ENCODE measurements at places on chromosomes 7 and 10.
A peak's percentile ranks its signal among the peaks of the same experiment; 100 is the strongest.

- no peak for DNase-seq
Measured at GRCh38 chr7:106045139-106045538, 67.0 kb downstream of the SYPL1 start.

DNA sequence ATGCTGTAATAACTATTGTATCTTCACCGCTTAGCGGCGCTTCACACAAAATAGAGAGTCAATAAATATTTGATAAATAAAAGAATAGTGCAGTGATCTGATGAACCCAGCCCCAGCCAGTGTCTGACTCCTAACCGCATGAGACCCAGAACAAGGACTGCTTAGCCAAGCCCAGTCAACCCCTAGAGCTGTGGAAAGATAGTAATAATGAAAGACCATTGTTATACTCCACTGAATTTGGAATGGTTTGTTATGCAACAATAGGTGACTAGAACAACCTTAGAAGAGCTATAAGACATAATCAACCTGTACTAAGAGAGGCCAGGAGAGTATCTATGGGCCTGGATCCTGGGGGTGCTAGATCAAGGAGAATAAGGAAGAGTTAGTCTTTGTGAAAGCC is 230.5 kb upstream of the INHBA start:
- DNase-seq, result no peak

- DNase-seq, result no peak
Measured at GRCh38 chr7:86470763-86471162, 172.9 kb upstream of the GRM3 start.

DNA sequence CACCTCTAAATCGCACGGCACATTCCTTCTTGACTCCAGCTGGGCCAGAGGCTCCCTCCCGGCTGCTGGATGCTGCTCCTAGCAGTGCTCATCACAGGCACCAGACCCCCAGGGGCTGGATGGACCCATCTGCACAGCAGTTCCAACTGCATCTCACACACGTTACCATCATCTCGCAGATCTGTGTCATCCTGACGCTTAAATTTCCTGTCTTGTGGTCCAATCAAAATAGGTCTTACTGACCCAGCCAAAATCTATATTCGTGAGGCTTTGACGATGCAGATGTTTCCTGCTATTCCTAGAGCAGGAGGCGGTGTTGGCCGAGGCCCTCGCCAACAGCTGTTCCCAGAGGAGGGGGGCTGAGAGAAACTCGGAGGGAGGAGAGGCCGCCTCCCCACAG is 108.0 kb downstream of the MKI67 start:
- no peak for DNase-seq

DNA sequence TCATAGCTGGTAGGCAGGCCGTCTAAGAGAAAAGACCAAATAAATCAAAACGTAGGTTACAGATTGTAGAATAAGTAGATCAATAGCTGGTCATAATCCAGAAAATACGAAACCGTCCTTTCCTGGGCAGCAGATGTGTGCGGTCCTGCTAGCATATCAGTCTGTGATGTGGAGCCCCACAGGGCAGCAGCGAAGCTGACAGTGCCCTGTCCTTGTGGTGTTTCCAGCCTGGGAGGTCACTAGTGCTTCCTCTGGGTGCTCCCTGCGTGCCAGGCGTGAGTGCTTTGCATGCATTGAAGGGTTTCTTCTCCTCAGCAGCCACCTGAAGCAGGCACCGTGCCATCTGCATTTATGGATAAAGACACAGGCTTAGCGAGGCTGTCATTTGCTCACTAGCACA is 41.7 kb downstream of the IL15RA start:
- no peak for DNase-seq

- DNase-seq, result no peak
Measured at GRCh38 chr10:5949009-5949759, 28.2 kb downstream of the IL15RA start.

DNA sequence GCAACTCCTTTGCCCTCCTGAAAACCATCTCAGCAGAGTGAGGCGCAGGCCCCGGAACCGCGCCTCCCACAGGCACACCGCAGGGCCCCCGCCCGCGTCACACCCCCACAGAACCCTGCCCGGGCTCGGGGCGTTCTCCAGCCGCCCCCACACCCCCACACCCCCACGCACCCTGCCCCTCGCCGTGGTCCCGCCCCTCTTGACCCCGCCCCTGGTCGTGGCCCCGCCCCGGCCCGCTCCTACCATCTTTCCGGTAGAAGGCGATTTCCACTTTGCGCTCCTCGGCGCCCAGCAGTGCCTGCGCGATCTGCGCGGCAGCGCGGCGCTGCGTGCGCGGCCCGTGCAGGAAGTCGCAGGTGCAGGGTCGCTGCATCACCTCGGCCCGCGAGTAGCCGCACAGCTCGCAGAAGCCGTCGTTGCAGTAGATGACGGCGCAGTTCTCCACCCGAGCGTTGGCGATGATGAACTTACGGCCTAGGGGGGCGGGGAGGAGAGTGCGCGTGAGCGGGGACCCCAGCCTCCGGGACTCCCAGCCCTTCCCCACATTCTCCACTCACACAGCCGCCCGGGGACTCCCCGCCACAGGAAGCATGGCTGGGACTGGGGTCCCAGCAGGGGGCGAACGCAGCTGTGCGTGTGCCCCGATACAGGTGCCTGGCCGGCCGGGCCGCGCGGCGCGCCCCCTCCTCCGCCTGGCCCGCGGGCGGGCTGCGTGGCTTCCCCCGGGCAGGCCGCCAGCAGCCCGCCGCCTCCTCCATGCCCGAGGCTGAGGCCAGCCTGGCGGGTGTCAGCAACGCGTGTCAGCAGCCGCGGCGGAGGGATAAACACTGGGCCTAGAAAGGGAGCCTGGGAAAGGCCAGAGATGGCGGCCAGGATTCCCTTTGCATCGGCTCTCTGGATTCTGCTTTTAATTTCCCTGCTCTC is 3.4 kb downstream of the KCNH2 start:
- DNase-seq, result no peak

GRCh38 chr10:114930320-114930719 is 7.7 kb upstream of the TRUB1 start:
- no peak for DNase-seq

DNA sequence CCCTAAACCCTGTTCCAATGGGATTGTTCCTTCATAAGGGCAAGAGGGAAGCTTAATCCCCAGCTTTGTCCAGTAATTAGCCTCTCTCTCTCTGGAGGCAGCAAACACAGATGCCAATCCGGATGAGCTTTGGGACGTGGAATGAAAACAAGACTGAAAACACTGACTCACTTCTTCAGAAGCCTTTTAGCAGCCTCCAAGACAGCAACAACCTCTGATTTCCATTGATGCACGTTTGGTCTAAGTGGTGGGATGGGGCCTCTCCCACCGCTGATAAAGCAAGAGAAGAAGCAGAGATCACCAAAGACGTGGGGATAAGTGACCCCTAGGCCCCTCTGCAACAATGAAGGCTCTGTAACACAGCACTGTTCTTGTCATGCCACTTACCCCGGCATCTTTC is 5.8 kb upstream of the GFRA1 start:
- DNase-seq, result no peak

DNA sequence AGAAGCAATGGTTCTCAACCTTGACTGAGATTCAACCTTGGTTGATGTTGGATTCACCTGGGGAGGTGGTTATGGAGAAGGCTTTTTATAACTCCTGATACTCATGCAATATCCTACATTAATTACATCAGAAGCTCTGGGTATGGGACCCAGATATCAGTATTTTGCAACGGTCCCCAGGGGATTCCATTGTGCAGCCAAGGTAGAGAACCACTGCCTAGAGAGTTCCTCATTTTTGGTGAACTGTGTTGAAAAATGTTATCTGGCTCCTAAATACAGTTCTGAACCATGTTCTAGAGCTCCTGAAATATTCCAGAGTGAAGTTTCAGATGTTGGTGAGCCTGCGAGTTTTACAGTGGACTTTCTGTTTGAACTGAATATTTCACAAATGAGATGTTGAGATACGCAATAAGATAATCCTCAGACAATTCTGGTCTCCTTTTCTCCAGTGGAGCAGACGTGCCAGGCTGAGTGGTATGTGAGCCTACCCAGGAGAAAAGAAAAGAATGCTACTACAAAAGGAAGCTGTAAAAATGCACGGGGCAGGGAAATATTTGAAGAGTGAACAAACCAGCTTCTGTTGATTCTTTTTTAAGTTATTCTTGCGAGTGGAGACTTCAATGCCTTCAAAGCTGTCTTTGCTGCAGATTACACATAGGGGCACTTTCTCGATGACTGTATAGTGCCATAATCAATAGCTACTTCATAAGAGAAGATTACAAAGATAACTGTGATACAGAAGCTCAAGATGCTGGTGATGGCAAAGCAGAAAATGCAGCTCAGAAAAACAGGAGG is 13.6 kb upstream of the C10orf120 start:
- no peak for DNase-seq

GRCh38 chr10:15719899-15720634 is at the start of gene ITGA8:
Gene ITGA8 (minus strand): TSS chr10:15719922. CDS start chr10:15719771, 151 bp downstream.
- peak; percentile 59 for DNase-seq

DNA sequence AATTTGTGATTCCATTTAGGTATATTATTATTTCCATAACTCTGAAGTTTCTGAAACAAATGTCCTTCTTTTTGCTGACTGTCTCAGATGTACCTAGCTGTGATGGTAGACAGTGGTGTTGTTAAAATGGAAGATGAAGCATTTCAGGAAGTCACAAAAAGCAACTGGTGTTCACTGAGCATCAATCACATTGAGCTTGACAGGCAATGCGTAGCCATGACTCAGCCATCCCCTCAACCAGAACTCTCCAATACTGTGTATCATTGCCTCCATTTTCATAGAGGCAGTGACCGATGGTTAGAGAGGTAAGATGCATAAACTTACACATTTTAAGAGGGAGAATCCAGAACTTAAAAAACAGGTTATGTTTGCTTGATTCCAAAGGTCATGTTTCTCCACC is 434.0 kb downstream of the INHBA start:
- no peak for DNase-seq

DNA sequence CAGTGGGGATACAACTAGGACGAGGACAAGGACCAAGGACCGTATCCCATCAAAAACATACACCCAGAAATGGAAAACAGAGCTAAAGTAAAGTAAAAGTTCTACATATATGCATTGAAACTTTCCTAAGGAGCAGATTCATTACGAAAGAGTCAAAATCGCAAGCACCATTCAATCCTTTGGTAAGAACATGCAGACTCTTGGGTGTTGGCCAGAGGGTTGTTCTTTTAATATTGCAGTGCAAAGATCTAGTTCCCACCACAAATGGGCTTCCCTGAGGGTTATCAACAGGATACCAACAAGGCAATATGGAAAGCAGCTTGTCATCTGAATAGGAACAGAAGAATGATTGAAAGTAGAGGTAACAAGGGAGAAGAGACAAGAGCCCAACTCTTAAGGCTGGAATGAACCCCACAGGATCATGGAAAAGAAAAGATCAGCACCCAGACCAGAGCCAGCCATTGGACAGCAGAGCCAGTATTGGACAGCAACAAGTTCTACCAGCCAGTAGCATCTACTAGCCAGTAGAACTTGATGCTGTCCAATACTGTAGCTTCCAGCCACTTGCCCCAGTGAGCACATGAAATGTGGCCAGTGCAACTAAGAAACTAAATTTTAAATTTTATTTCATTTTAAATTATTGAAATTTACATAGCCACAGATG is 66.0 kb downstream of the OSBPL3 start:
- no peak for DNase-seq

DNA sequence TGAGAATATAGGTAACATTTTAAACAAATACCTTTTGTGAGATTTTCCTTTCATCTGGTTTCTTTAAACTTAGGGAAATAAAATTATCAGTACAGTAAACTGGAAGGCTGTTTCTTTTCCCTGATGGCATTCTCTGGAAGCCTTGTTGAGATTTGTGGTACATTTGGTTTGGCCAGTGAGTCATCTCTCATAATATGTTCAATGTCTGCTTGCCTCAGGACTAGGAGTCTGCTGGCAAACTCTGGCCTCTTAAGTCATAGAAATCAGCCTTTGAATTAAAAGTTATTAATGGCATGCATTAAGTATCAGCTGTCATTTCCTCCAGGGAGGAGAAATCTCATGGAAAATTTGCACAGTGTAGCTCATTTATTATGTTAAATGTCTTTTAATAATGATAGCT is 316.6 kb upstream of the KIAA1217 start:
- DNase-seq, result no peak

- no peak for DNase-seq
Measured at GRCh38 chr7:151904270-151904669, 27.4 kb upstream of the PRKAG2 start.

DNA sequence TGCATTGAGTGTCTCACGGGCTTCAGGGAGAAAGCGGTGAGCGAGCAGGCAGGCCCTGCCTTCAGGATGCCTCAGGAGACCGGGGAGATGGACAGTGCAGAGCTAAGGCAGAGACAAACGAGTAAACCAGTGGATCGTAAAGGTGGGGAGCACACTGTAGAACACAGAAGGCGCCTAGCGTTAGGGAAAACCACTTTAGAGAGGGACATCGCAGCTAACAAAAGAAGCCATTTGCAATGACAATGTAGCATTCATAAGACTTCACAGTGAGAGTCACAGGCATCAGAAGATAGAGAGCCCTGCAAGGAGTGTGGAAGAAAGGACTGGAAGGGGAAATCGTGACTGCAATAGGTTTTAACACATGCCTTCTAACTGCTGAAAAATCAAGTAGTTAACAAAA is 54.9 kb upstream of the TMEM273 start:
- DNase-seq, result no peak

DNA sequence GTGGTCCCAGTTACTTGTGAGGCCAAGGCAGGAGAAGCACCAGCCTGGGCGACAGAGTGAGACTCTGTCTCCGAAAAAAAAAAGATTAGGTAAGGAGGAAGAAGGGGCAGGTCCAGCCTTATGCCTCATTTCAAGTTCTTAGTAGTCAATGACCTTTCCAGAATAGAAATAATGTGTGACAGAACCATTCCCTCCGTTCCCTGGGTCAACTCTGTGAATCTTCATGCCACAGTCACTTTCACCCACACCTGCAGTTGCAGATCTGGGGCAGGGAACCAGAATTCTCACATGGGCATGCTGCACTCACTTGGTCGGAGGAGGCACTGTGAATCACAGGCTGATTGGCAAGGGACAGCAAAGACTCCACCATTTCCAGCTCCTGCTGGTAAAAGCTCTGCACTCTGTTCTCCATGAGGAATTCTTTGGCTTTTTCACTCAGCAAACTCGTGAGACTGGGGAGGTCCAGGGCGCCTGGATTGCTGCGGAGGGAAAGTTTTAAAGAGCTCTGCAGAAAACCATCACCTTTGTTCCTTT is 20.7 kb downstream of the STN1 start:
- no peak for DNase-seq

GRCh38 chr7:1696671-1697498 is 26.8 kb downstream of the ELFN1 start:
- DNase-seq, result no peak

GRCh38 chr10:73576178-73576889 is 14.8 kb downstream of the USP54 start:
- no peak for DNase-seq
